ENCODE measurements at places on chromosomes 16 and 17.
A peak's percentile ranks its signal among the peaks of the same experiment; 100 is the strongest.

- DNase-seq, result no peak
These were observed 6.9 kb downstream of the LMF1 start for GRCh38 chr16:963913-964312.

DNA sequence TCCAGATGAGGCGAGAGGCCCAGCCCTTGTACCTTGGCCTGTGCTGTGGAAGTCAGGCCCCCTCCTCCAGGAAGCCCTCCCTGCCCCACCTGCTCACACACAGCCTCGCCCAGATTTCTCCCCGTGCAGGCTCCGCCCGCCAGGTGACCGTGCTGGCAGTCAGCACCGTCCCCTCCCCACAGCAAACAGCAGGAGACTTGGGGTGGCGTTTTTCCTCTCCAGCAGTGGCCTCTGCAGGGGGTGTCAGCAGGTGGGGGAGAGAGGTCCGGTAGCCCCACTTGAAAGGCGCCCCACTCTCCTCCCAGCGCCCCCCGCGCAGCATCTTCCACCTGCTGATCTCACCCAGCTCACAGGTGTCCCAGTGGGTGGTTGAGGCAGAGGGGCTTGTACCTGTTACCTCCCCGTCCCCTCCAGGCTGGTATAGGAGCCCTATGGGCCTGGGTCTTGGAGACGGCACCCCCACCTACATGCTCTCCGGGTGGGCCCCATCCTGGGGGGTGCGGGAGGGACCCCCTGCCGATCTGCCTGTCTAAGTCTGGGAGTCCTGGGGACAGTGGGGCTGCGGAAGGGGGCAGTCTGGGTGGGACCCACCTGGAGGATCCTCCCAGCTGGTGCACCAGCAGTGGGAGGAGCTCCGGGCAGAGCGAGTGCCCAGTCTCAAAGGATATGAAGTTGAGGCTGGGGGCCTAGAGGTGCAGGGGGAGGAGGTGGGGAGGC lies 4.2 kb upstream of the C1QTNF8 start:
- DNase-seq, result no peak

GRCh38 chr17:31293581-31293980 lies 3.5 kb downstream of the OMG start:
- DNase-seq, result no peak

DNA sequence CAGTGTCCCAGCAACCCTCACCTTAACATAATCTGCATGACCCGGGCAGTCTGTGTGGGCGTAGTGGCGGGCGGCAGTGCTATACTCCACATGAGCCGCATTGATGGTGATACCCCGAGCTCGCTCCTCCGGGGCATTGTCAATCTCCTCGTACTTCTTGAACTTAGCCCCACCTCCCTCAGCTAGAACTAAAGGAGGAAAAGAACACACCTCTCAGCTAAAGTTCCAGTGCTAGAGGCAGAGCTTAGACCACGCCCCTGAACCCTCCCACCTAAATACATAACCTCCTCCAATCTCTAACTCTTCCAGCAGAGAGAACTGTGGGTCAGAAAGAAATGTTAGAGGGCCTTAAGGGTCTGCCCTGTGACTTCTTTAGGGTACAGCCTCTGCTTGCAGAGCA lies 855 bp downstream of the TUFM start:
- DNase-seq, result no peak

GRCh38 chr16:75304521-75305363 lies 53.3 kb upstream of the BCAR1 start:
- no peak for DNase-seq

GRCh38 chr17:82440469-82440981 lies 10.0 kb downstream of the CYBC1 start:
- peak; percentile 63 for DNase-seq

DNA sequence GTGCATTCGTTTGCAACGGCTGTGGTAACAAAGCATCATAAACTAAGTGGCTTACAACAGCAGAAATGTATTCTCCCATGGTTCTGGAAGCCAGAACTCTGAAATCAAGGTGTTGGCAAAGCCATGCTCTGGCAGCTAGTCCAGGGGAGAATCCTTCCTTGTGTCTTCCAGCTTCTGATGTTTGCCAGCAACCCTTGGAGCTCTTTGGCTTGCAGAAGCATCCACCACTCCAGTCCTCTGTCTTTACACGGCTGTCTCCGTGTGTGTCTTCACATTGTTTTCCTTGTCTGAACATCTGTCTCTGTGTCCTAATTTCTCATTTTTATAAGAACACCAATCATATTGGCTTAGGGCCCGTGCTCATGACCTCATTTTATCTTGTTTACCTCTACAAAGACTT lies 265.3 kb upstream of the HSBP1 start:
- DNase-seq, result no peak

DNA sequence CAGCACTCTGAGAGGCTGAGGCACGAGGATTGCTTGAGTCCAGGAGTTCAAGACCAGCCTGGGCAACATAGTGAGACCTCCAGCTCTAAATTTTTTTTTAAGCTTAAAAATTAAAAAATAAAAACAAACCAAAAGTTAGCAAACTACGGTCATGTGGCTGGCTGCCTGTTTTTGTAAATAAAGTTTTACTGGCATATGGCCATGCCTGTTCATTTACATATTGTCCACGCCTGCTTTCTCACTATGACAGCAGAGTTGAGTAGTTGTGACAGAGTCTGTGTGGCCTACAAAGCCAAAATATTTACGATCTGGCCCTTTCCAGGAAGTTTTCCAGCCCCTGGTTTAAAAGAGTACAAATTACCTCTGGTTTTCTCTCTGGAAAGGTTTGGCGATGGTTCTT lies 3.3 kb downstream of the SLX4 start:
- no peak for DNase-seq

DNA sequence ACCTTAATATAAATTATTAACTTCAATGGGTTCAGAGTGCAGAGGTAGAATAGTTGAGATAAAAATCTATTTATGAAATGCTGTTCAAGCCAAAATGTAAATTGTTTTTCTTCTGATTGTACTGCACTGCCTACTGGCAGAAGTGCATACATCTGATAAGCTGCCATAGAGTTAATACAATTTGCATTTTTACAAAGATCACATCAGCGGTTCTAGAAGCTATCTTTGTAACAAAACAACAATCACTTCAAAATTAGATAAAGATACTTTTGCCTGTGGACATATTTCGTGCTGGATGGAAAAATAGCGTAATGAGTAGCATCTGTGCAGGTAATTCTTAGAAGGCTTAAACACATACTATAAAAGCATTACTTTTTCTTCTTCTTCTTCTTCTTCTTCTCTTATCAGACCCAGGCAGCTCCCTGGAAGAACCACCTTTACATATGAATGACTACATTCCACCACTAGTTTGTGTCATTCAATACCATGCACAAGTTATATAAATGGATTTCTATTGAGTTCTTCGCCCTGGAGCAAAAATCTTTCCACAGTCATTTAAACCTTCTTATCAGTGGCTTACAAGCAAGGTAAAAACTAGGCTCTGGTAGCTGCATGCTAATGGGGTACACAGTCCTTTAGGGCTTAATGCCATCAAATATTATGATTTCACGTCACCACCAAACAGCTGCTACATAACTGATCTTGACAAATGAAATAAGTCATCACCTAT lies 47.0 kb downstream of the SYNRG start:
- no peak for DNase-seq

- DNase-seq, result peak; percentile 74
These were observed 48.4 kb upstream of the KDM8 start for GRCh38 chr16:27154705-27155521.
